ENCODE measurements at places on chromosomes 6 and 20.
A peak's percentile ranks its signal among the peaks of the same experiment; 100 is the strongest.

- DNase-seq, result no peak
Observed at GRCh38 chr6:144583614-144583954, 298.4 kb downstream of the UTRN start.

DNA sequence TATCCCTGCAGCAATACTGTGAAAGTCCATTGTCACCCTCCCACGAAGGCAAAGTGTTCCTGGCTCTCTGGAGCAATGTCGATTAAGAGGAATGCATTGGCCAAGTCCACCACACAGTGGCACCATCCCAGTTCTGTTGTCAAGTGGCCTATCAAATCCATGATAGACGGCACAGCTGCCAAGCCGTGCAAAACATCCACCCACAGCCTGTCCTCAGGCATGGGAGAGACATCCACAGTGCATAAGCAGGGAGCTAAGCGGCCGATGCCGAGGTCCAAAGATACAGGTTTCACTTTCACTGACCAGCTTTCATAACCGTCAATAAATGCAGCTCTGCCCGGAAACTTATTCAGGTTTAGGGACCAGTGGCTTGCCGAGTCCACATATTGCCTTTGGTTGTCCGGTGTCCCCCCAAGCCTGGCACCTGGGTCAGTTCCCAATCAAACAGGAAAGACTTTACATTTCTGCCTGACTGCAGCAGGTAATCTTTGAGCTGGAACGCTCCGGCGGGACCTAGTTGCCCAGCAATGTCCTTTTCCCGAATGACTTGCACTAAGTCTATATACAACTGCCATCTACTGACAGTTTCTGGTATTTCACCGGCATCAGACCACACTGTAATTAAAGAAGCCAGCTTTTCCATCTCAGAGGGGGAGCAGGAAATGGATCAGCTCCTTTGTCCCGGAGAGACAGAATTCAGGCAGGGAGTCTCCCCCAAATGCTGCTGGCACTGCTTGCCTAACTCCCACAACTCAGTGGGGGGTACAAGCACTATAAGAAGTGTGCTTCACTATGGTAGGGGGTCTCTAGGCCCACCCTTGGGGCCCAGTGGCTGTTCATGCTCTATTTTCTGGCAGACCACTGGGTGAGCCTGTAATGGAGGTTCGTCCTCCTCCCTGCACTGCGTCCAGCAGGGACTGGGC lies 6.3 kb downstream of the ZKSCAN3 start:
- no peak for DNase-seq

GRCh38 chr6:131136021-131136786 lies 937 bp downstream of the AKAP7 start:
- no peak for DNase-seq

- no peak for DNase-seq
Observed at GRCh38 chr6:105510746-105511145, 107.9 kb upstream of the PREP start.

DNA sequence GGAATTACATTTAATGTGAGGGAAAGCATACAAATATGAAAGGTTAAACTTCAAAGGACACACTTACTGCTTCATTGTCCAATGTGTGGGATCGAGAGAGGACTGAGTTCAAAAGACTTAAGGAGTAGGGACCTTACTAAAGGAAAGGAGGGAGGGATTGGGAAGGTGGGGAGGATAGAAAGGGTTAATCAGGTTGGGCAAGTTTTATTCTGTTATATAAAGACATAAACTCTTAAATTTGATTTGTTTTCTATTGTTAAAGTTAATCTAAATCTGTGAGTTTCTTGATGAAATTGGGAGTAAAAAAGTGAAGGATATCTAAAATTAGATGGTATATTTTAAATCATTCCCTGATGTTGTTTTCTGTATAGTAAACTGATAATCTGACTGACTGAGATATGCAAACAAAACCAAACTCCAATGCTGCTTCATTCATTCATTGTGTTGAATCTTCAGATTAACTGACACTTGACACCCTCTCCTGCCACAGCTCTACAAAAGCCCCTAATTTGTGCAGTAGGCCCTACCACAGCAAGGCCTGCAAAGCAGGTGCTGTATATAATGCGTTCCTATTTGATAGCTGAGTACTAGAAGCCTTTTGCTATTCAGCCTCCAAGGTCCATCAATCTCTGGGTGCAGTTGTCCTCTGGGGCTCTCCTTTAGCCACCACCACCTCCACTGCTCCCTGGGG lies 1.3 kb upstream of the UBE2J1 start:
- no peak for DNase-seq

GRCh38 chr6:41278699-41279405 lies 7.6 kb downstream of the TREM1 start:
- DNase-seq, result peak; percentile 41

GRCh38 chr6:72955666-72956065 lies 269.6 kb downstream of the KHDC1L start:
- DNase-seq, result no peak

GRCh38 chr6:138089325-138089724 lies 17.9 kb downstream of the PERP start:
- DNase-seq, result no peak

DNA sequence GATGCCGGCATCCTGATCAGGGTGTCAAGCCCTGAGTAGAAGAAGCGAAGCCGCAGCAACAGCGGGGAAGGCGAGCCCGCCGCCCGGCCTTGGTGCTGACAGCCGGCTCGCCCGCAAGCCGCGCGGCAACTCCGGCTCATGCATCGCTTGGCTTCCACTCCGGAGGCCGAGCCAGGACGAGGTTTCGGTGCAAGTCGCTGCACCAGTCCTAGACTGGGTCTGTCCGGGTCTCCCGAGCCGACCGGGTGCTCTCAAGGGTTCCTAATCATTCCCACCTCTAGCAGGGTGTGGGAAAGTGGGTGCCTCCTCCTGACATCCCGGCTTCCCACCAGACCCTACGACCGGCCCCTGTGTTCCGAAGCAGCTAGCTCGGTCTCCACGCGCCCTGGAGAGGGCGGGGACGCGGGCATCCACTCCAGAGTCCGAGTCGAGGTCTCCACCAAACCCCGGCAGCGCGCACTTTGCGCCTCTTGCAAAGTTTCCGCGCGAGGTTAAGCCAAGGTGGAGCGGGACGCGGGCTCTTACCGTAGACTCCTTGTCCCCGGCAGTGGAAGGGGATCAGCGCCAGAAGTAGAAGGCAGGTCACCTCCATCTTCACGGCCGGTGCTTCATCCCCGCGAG lies 1.4 kb downstream of the MDGA1 start:
- peak; percentile 32 for DNase-seq

- DNase-seq, result no peak
Observed at GRCh38 chr20:49945701-49946477, 9.7 kb downstream of the RNF114 start.

GRCh38 chr6:162345051-162345511 lies 382.5 kb downstream of the PRKN start:
- DNase-seq, result no peak

DNA sequence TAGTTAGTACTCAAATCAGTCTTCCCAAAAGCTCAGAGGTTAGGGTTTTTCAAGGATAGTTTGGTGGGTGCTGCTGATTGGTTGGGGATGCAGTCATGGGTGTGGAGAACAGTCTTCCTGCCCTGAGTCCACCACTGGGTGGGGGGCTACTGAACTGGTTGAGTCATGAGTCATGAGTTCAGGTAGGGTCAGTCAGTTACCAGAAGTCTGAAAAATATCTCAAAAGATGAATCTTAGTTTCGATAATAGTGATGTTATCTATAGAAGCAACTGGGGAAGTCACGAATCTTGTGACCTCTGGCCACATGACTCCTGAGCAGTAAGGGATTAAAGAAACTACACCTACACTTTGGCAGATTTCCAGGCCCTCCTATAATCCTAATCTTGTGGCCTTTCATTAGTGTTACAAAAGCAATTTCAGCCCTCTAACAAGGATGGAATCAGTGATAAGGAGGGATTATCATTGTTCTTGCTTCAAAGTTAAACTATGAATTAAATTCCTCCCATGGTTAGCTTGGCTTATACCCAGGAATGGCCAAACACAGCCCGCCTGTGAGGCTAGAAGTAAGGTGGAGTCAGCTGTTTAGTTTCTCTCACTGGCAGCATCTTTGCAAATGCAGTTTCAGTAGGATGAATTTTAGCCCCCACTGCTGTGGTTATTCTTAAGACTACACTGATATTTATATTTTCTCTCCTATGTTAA lies 33.3 kb upstream of the NKAIN2 start:
- no peak for DNase-seq

DNA sequence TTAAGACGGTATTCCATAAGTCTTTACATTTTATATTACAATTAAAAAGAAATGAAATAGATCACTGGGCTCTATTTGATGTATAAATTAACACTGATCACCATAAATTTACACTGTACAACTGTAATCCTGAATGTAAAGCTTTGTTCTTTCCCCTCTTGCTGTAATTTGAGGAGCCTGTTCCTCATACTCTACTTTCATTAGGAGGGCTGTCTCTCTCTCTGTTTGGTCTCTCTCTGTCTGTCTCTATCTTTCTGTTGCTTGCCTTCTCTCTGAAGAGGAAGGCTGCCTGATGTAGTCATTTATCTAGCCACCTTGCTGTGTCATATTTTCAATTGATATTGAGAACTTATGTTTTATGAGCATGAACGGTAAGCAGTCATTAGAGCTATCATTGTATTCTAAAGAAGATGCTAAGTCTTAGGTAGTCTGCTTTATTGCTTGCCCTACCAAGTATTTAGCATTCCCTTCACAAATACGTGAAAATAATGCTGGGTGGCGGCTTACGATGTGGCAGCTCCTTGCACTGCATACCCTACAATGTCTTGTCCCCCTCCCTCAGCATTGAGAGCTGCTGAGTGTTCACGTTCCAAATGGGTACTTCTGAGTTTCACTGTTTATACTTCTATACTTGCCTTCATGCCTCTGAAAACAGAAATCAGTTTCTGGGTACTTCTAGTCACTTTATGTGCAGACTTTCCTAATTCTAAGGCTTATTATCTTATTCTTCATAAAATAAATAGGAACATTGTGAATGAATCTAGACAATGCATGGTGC lies 205.5 kb downstream of the NKAIN2 start:
- no peak for DNase-seq

GRCh38 chr6:157284738-157285421 lies 38.4 kb downstream of the TMEM242 start:
- DNase-seq, result no peak

DNA sequence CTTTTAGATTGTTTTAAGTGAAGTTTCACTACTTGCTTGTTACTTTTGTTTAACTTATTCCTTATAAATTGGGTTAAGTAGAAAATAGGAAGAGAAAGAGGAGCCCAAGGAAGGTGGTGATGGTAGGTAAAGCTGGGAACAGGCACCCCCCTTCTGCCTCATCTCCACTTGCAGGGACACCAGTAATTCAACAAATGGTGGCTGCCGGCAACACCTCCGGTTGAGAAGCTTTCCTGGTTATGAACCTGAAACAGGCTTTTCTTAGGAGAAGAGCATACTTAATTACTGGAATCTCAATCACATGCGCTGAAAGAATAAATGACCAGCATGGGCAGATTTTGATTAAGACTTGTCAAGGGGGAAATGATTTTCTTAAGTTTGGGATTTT lies 158.9 kb upstream of the ZNF217 start:
- DNase-seq, result no peak

DNA sequence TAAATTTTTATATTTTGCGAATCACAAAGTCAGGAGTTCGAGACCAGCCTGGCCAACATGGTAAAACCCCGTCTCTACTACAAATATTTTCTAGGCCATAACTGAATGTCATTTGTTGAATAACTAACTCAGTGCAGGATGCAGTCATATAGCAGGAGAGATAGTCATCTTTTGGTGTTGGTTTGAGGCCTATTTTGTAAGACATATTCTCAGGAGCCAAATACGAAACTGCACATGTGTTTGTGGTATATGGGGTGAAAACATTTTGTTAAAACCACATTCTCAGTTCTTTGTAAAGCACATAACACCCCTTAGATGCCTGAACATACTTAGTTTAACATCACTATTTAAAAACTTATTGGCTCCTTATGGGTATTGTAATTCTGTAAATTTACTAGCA lies 4.7 kb upstream of the ENPP5 start:
- DNase-seq, result no peak

GRCh38 chr6:40881501-40881900 lies 157.5 kb downstream of the UNC5CL start:
- DNase-seq, result no peak

- no peak for DNase-seq
Observed at GRCh38 chr6:164099269-164099865, 684.8 kb downstream of the QKI start.

- DNase-seq, result no peak
Observed at GRCh38 chr6:109348226-109348625, 34.0 kb downstream of the CD164 start.

DNA sequence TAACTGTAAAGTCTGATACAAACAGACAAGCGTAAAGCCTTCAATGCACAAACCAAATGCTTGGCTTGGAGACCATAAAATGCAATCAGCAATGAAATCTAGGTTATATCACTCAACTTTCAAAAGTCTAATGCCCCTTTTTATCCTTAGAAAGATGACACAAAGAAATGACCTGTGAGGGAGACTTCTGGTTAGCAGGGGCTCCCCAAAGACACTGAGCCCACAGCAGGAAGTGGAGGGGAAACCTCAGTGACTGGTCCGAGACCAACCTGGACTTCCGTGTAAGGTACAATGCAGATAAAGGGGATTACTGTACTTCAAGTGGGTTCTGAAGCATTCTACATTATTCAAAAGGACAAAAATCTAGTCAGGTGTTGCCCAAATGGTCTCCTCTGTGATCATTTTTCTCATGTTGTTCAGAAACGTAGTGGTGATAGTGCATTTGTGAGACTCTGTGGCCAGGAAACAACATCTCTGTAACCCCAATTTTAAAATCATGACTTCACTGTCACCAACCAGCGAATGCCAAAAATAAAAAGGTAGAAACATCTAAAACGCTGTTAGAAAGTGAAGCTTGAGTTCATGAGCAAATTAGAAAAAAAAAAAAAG lies 88.2 kb downstream of the HIVEP2 start:
- DNase-seq, result no peak

DNA sequence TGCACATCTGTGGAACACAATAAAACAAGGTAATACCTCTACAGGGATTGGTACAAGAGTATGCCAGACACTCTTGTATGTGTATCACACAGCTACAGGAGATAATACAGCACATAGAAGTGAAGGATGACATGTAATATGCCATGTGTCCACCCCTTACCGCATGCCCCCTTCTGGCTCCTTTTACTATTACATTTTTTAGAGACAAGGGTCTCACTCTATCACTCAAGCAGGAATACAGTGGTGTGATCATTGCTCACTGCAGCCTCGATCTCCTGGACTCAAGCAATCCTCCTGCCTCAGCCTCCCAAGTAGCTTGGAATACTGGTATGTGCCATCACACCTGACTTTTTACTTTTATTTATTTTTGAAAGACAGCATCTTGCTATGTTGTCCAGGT lies 4.2 kb upstream of the NCR3 start:
- no peak for DNase-seq

Data from stimulated activated CD4-positive, alpha-beta T cell treated with anti-CD3 and anti-CD28 coated beads, Interleukin-4, amount 100 ng/mL, for 48 hours (primary cell).